ENCODE measurements at places on chromosomes 11 and 22. TPM values are rescaled to one million over a fixed set of nuclear protein-coding genes. Genes with fewer than 3 reads are reported as not detected.

DNA sequence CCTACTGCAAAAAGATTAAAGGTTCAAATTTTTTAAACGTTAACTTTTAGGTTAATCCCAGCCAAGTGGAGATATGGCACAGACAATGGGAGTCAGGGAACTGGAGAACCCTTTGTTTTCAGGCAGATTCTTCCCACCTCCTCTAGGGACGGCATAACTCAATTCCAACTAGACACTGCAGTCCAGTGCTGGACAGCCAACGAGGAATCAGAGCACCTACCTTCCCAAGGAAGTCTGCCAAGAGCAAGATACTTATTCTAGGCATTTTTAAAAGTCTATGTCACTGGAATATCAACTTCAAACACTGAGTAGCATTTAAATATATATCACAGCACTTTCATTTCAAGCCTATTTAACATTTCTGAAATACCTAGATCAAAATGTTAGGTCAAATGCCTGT is 7.3 kb downstream of the CADM1 start:
- DNase-seq = no peak

DNA sequence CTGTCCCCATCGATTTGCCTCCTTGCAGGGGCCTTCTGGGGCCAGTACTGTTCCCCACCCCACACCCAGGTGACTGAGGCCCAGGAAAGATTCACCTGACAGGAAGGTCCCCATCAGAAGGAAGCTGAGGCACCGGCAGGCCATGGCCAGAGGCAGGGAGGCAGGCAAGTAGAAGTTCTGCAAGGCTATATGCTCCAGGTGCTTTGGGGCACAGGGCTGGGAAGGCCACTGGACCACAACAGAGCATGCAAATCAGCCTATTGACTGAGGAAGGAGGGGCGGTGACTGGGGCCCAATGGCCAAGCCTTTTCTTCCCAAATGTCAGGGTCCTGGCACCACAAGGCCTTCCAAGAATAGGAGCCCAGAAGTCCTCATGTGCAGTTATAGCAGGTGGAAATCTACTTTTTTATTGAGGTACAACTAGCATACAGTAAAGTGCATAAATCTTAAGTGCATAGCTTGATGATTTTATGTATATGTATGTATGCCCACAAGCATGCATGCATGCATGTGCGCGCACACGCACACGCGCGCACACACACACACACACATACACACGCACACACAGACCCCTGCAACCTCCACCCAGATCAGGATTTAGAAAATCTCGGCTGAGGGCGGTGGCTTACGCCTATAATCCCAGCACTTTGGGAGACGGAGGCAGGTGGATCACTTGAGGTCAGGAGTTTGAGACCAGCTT is at the start of gene VPREB3:
TSS of gene VPREB3 (minus strand) at position 206 of the 700 bp plus-strand sequence. CDS start at position 144, 62 bp downstream.
- no peak for DNase-seq

The DMC1 gene
- total RNA-seq = 1.3 TPM

DNA sequence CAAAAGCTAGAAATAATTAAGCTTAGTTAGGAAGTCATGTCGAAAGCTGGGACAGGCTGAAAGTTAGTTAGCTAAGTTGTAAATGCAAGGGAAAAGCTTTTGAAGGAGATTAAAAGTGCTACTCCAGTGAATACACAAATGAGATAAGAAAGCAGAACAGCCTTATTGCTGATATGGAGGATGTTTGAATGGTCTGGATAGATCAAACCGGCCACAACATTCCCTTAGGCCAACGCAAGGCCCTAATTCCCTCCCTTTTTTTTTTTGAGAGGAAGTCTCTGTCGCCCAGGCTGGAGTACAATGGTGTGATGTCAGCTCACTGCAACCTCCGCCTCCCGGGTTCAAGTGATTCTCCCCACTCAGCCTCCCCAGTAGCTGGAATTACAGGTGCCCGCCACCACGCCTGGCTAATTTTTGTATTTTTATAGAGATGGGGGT is 23.3 kb upstream of the WEE1 start:
- DNase-seq = no peak

GRCh38 chr11:69492201-69492991 is 10.9 kb downstream of the LINC01488 start:
- DNase-seq = no peak

- no peak for DNase-seq
These were observed 893 bp downstream of the SLC36A4 start for GRCh38 chr11:93196816-93197379.

- DNase-seq = no peak
These were observed 6.4 kb downstream of the SLC16A8 start for GRCh38 chr22:38077595-38077994.

The CBLIF gene
- not detected for total RNA-seq

GRCh38 chr11:66242095-66242765 is 26.2 kb upstream of the RAB1B start:
- DNase-seq = no peak

GRCh38 chr22:45583504-45583903 is 80.8 kb downstream of the FBLN1 start:
- no peak for DNase-seq

DNA sequence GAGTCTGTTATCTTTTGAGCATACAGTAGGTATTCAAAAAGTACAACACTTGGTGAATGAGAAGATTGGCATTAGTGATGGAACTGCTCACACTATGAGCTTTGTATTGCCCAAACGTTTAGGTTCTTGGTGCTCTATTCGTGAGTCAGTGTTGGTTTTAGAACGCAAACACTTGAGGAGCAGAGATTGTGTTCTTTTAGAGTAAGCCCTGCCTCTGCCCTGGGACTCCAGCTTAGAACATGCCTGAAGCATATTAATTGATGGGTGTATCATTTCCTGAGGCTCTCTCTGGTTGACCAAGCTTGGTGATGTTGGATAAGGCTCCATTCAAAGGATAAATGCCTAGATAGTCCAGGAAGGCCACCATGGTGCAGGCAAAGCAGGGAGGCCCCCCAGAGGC is 10.9 kb downstream of the MTNR1B start:
- DNase-seq = no peak

All from fibroblast of the aortic adventitia (primary cell).